ENCODE measurements at places on chromosomes 12 and 14.

GRCh38 chr14:102909911-102910310 is 12.6 kb upstream of the AMN start:
- DNase-seq = no peak

DNA sequence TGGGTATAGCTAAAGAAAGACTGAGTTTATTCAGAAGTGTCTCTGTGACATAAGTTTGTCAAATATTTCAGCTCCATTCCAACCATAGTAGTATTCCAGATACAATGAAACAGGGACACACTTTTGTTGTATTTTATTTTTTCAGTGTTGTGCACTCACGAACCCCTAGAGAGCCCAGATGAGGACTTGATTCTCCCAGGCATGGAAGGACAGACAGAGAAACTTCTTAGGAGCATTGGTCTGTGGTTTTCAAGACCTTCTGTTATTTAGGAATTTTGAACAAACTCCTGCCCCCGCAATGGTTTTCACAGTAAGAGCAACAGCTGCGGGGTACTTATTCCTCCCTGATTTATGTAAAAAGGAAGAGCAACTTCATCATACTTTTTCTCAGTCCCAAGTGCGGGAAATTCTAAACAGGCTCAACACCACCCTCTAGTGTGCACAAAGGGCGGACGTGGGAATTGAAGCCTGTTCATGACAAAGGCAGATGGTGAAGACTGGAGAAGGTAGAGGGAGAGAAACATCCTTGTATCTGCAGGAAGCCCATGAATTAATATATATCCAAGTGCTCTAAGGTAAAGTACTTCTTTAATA is 147.6 kb downstream of the PAH start:
- DNase-seq = peak; percentile 62

DNA sequence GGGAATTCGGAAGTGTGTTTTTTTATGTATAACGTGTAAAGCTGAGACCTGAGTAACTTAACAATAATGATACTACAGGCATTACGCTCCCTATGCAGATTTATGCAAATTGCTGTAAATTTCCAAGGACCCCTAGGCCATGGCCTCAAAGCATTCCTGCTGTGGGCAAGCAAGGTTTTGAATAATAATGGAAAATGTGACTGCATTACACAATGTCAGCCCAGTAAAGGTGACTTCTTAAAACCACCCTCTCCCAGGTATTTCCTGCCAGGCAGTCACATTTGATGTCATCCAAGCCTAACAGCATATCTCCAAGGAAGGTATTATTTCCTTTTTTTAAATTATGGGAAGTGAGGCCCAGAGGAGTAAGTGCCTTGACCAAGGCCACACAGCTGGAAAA is 621.0 kb downstream of the BCL11B start:
- no peak for DNase-seq

- DNase-seq = no peak
These were observed 25.9 kb downstream of the ZBTB42 start for GRCh38 chr14:104826861-104827176.

DNA sequence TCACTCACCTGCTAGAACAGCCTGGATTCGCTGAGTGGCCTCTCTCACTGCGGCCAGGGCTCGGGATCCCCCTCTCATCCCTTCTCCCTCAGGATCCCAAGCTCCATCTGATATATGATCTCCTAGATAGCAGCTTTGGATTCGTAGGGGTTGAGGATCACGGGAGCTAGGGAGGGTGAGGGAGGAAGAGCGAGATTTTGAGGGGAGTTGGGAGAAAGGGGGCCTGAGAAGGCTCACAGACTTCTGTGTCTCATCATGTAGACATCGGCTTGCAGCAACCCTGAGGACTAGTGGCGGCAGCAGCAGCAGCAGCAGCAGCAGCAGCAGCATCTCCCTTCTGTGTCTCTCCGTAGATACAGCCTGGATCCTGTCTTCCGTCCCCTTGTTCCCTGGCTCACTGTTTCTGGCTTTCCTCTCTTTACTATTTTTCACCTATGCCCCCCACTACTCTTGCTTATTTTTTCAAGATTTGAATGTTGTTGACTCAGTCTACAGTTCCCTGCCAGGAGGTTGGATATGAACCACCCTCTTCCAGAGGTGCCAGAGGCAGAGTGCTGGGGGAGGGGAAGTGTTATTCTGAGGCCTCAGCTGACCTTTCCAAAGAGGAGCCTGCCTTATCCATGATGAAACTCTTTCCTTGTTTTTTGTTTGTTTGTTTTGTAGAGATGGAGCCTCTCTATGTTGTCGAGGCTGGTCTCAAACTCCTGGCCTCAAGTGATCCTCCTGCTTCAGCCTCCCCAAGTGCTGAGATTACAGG is at the start of gene CIROP:
Gene CIROP, minus strand, starts transcription at position 399 of the 757 bp plus-strand sequence. Its CDS starts 69 bp downstream, at position 330.
- DNase-seq = no peak

DNA sequence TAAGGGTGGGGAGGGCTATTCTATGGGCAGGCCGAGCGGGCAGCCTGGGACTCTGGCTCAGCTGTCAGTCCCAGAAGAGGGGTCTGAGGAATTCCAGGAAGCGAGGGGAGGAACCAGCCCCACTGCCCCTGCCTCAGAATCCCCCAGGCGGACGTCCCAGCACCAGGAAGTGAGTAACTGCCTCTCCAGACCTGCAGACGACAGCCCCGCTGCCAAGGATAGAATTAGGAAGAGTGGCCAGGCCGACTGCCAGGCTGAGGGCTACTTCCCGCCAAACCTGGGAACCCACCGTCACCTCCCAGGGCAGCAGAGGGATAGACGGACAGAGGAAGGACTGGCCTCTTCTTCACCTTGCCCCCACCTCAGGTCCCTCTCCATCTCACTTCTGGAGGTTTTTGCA is 6.7 kb upstream of the BDKRB2 start:
- DNase-seq = no peak

- DNase-seq = no peak
These were observed 54.2 kb downstream of the PTPRQ start for GRCh38 chr12:80498059-80498728.

DNA sequence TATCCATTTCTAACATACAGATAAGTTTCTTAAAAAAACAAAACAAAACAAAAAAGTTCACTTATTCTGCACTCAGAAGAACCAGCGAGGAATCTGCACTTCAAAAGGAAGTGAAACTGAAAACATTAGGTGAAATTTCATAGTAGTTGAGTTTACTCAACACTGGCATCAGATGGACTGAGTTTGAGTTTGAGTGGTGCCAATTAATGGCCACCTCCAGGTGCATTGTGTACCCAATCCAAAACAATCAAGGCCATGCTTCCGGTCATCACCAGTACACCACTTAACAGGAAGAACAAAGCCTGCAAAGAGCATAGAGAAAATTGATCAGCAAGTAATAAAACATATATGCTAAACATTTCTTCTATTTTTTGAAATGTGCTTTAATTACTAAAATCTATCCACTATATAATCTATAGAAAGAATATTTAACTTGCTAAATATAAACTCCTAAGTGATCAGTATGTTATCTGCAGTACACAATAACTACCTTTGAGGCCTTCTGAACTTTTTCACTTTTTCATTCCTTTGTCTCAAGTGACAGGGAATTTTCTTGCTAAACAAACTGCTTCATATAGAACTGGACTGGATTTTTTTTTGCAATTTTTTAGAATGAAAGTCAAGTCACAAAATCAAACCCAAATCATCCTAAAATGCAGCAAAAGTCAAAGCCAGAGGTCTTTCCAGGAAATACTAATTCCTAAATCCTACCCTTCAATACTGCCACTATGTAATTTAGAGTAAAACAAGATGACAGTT is 11.5 kb downstream of the SLC38A2 start:
- no peak for DNase-seq

GRCh38 chr14:101230161-101230850 is 326.8 kb upstream of the RTL1 start:
- DNase-seq = no peak

DNA sequence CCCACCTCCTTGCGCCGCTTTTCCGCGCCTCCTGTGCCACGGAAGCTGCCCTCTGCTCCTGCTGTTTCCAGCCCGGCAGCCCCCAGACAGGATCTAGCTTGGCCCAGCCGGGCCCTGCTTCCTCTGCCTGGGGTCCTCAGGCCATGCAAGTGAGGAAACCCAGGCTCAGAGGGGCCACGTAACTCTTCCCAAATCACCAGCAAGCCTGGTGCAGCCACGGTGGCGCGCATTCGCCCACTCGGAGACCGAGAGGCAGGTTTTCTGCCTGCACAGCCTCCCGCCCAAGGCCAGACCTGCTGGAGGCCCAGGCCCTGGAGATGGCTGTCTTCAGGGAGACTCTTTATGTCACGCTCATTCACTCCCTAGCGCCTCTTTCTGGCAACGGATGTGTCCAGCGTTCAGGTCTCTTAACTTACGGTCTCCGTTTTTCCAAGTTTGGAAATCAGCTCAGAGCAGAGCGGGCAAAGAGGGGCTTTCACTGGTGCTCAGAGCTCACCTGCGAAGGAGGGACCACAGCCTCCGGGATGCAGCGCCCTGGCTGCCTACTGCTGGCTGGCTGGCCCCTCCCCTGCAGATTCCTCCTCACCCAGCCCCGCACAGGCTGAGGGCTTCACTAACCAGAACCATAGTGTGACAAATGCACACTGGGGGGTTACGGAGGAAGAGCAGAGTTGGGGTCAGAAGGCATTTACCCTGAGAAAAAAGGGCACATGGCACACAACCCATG is 20.6 kb upstream of the CEP170B start:
- no peak for DNase-seq

DNA sequence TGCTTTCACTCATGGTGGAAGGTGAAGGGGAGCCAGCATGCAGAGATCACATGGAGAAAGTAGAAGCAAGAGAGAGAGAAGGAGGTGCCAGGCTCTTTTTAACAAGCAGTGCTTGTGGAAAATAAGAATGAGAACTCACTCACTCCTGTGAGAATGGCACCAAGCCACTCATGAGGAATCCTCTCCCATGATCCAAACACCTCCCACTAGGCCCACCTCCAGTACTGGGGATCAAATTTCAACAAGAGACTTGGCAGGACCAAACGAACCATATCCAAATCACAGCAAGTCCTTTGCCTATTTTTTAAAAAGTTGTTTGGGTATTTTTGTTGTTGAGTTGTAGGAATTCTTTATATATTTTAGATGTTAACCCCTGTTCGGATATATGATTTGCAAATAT is 245.9 kb upstream of the ARID2 start:
- no peak for DNase-seq

DNA sequence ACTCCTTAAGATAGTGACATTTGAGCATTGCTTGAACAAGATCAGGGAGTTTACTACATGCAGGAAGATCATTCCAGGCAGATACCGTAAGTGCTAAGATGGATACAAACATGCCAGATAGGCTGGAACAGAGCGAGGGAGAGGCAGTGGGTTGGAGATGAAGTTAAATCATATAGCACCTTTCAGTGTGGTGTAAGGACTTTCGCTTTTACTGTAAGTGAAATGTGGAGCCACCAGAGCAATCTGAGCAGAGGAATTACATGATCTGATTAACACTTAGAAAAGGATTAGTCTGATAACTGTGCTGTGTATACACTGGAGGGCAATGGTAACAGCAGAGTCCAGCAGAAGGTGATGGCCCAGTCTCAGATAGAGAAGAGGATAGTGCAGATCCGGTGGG is 163.0 kb upstream of the SSTR1 start:
- no peak for DNase-seq

DNA sequence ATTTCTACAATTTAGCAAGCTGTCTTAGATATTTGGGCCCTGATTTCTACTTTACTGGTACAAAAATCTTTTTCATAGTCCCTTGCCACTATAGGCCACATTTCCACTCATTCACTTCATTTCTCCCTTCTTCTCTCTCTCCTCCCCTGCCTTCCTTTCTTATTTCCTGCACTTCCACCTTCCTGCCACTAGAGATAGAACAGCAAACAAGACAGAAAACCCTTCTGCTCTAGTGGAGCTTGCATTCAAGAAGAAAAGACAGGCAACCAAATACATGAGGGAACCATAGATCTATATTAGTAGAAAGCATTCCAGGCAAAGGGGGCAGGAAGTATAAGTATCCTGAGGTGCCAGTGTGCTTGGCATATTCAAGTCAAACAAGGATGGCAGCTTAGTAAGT is 623.5 kb downstream of the FLRT2 start:
- no peak for DNase-seq

- DNase-seq = no peak
These were observed 1.8 kb downstream of the MON2 start for GRCh38 chr12:62468397-62468796.

GRCh38 chr14:104724981-104725771 is 1.1 kb downstream of the ADSS1 start:
- DNase-seq = peak; percentile 45

GRCh38 chr14:101878822-101879528 is 85.4 kb upstream of the DYNC1H1 start:
- DNase-seq = no peak

DNA sequence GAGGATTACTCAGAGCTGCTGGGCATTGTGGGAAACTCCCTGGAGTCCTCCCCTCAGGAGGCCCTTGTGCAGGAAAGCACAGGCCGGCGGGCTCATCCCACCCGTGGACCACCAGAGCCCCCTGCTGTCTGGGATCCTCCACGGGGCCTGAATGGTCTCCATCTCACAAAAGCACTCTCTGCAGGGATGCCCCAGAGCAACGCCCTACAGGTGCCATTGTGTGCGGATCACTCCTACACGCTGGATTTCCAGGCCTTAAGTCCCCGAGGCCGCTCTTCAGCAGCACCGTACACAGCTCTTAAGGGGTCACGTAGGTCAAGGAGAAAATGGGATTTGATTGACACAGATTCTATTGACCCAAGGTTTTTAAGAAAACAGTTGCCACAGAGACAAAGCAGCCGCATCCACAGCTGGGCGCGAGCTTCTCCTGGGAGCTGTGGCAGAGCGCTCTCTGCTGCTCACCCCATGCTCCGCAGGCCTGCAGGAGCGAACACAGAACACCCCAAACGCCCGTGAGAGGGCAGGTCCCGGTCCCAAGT is 36.7 kb upstream of the RIMBP2 start:
- DNase-seq = no peak

DNA sequence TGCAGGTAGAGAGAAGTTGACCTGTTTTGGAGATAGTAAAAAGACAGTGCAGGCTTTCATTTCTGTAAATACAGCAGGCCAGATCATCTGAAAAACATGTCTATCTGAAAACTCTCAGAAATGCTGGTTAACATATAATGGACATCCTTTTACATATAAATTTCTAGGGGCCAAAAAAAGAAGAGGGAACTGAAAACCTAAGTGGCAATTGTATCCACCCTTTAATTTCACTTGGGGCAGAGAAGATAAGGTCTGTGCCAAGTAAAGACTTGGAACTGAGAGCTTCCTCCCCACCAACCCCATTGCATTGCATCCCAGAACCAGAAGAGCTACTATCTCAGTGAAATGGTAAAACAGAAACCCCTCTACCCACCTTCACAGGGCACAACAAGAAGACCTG is 141.0 kb downstream of the SRGAP1 start:
- DNase-seq = no peak

- no peak for DNase-seq
These were observed 19.4 kb upstream of the KRT18 start for GRCh38 chr12:52929538-52929937.

DNA sequence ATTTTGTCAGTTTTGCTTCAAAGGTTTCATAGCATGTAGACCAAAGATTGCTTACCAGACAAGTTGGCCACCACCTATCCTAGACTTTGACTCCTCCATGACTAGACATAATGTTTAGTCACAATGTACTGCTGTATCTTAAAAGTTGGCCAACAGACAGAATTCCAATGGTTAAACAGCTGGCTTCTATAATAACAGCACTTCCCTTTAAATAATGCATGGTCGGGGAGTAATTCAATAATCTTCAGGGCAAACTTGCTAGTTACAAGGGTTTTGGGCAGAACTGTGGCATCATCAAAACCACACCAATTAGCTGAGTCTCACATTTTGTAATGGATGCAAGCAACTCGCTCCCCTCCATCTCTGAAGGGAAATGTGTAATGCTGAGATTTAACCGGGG is 56.9 kb downstream of the IGF1 start:
- no peak for DNase-seq
